ENCODE measurements at places on chromosomes 7 and 10. TPM values are rescaled to one million over a fixed set of nuclear protein-coding genes. Genes with fewer than 3 reads are reported as not detected.

GRCh38 chr7:101717628-101718357 lies 88.7 kb upstream of the MYL10 start:
- H3K4me1 ChIP-seq: no peaks in the 10 kb centered on the region
- H3K36me3 ChIP-seq: no peaks in the 10 kb centered on the region
- DNase-seq: peak; percentile 84
- peak overlapping the region; percentile 20 for H3K27ac ChIP-seq
- H3K4me3 ChIP-seq: no peak overlapping the region

DNA sequence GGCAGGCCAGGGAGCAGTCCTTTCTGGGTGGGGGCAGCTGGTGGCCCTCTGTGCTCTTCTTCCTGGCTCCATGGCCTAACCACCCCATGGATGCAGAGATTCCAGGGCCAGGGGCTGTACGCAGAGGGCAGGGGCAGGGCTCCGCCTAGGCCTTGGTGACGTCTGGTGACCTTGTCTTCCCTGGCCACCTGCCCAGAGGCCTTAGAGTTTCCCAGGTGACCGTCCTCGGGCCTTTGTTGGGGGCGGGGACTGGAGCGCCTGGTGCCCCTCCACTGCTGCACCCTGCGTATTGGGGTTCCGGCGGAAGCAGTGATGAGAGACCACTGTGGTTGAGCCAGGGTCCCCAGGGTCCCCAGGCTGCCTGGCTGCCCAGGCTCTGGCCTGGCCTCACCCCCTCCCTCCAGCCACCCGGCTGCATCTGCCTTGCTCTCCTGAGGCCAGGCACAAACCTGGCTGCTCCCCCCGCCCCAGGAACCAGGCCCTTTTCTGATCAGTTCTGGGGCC lies 10.3 kb downstream of the PWWP2B start:
- peak overlapping the region; percentile 83 for H3K27ac ChIP-seq
- H3K4me3 ChIP-seq: no peak overlapping the region
- no peak for DNase-seq
- H3K4me1 ChIP-seq: no peaks in the 10 kb centered on the region
- H3K36me3 ChIP-seq: peaks cover 24% of the 10 kb centered on the region

- no peaks in the 10 kb centered on the region for H3K4me1 ChIP-seq
- no peaks in the 10 kb centered on the region for H3K27me3 ChIP-seq
- no peak overlapping the region for H3K4me3 ChIP-seq
- no peaks in the 10 kb centered on the region for H3K36me3 ChIP-seq
- DNase-seq: no peak
Measured at GRCh38 chr10:34124522-34125035, 690.5 kb downstream of the PARD3 start.

DNA sequence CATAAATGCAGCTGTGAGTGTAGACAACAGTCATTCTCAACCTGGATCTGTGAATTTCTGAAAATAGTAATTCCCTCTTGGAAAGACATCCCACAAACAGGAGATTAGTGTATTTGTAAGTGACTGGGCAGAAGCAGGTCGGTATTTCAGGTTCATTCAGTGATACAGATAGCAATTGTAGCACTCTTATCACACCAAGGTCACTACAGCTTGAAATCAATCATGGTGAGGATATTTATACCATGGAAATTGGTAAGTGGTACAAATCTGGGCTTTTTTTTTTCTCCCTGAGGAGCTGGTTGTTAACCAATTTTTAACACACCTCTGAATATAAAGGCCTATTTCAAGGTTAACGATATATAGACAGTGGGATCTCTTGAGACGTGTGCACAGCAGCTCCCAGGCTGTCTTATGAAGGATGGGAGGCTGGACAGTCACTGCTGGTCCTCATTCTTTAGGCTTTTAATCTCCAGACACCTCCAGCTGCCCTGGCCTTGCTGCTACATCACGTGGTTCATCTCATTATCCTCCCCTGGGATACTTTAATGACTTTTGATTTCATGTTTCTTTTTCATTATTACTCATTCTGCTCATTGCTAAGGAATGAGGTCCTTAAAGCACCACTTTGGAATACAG lies 87.1 kb downstream of the ITGA8 start:
- no peak overlapping the region for H3K27ac ChIP-seq
- no peaks in the 10 kb centered on the region for H3K27me3 ChIP-seq
- no peaks in the 10 kb centered on the region for H3K4me1 ChIP-seq
- H3K4me3 ChIP-seq: no peak overlapping the region
- no peaks in the 10 kb centered on the region for H3K36me3 ChIP-seq

DNA sequence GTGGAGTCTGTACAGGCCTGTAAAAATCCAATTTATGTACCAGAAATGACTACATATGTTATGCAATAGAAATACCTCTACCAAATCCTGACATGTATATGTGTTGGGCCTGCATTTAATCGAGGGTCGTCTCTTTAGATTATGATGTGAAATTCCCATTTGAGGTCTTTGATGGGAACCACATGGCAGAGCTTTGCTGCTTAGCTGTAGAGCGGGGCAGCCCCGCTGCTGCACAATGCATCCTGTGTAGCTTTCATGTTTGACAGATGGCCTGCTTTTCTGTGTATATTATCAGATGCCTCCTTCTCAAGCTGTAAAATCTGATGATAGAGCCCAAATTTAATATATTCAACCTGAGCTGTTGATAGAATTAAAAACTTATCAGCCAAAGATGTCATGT lies 65.8 kb downstream of the RAB18 start:
- H3K36me3 ChIP-seq: no peaks in the 10 kb centered on the region
- no peak overlapping the region for H3K27ac ChIP-seq

DNA sequence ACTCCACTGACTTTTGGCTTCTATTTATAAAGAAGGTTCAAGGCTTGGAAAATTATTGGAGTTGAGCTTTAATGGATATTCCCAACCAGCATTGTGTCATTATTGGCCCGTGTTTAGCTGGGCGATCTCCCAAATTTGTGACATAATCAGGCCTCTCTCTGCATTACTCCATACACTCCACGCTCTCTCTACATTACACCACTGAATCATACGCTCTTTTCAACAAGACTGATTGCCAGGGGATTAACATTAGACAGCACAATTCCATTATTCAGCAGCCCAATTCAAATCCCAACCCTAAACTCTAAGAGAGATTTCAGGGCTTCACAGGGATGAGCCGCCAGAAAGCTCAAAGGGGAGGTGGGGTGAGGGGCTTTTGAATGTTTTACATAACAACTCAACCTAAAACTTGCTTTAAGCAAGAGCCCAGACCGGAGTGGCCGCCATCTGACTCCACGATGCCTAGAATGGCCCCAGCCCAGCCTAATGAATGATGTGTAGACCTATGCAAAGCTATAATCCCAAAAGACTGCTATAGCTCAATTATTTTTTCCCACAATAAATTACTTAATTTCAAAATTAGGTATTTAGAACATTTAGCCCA lies 61.8 kb downstream of the FGFR2 start:
- H3K4me3 ChIP-seq: no peak overlapping the region
- H3K27me3 ChIP-seq: no peaks in the 10 kb centered on the region
- H3K36me3 ChIP-seq: peaks cover 15% of the 10 kb centered on the region
- peak overlapping the region; percentile 48 for H3K27ac ChIP-seq
- no peak for DNase-seq
- H3K4me1 ChIP-seq: no peaks in the 10 kb centered on the region

DNA sequence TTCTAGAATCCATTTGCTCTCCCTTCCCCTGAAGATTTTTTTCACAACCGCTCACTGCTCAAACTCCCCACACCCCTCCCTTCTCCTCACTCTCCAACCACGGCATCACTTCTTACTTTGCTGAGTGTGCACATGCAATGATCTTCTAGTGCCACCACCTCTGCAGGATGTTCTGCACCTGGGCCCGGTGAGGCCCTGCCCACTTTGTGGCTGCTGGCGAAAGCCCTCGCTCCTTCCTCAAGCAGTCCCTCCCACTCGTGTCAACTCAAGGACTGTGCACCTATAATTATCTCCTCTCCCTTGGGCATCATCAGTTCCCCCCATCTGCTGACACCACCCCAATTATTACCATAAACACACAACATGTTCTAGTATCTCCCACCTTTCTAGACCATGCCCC lies 91.0 kb upstream of the LANCL2 start:
- H3K4me3 ChIP-seq: no peak overlapping the region
- no peaks in the 10 kb centered on the region for H3K36me3 ChIP-seq
- no peak for DNase-seq
- H3K4me1 ChIP-seq: no peaks in the 10 kb centered on the region

- H3K27ac ChIP-seq: no peak overlapping the region
- H3K4me3 ChIP-seq: no peak overlapping the region
- H3K36me3 ChIP-seq: no peaks in the 10 kb centered on the region
- no peak for DNase-seq
- no peaks in the 10 kb centered on the region for H3K27me3 ChIP-seq
Measured at GRCh38 chr10:78771808-78772455, 296.8 kb upstream of the ZMIZ1 start.

DNA sequence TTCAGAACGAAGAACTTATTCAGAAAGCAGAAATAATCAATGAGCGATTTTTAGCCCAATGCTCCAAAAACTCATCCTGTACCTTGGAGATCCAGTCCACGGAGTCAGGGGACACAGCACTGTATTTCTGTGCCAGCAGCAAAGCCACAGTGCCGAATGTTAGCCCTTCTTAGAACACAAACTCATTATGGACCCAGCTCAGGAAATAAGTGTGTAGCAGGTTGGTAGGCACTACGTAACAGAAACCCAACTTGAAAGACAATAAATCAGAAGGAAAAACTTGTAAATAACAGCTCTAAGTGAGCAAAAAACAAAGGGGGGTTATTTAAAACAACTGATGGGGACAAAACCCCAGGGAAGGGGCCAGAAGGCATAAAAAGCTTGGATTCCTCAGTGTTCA lies 112.0 kb upstream of the PRSS1 start:
- H3K27me3 ChIP-seq: no peaks in the 10 kb centered on the region
- H3K36me3 ChIP-seq: no peaks in the 10 kb centered on the region
- H3K4me1 ChIP-seq: no peaks in the 10 kb centered on the region
- no peak overlapping the region for H3K4me3 ChIP-seq
- H3K27ac ChIP-seq: no peak overlapping the region
- DNase-seq: no peak

DNA sequence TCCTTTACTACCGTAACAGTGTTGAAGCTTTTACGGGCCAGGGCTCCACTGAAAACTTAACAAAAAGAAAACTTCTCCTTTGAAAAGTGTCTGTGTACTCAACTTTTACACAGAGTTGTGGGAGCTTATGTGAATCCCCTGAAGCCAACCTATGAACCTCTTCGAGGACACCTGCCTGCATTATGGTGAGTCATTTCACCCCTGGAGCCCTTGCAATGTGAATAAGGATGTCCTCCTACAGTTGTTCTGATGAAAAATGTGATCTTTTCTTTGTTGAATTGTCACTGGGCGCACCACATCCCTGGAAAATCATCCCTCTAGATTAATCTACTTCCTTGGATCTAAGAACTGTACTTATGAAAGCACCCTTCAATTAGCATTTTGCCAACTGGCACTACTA lies 93.2 kb downstream of the SORCS1 start:
- no peaks in the 10 kb centered on the region for H3K36me3 ChIP-seq
- peaks cover 18% of the 10 kb centered on the region for H3K4me1 ChIP-seq
- no peak for DNase-seq
- H3K27ac ChIP-seq: no peak overlapping the region
- no peak overlapping the region for H3K4me3 ChIP-seq

DNA sequence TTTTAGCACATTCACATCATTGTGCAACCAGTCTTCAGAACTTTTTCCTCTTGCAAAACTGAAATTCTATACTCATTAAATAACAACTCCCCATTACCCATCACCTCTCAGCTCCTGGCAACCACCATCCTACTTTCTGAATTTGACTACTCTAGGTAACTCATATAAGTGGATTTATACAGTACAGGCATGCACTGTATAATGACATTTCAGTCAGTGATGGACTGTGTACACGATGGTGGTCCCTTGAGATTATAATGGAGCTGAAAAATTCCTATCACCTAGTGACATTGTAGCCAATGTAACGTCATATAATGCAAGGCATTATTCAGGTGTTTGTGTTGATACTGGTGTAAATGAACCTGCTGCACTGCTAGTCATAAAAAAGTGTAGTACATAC lies 60.1 kb downstream of the BTRC start:
- no peaks in the 10 kb centered on the region for H3K27me3 ChIP-seq
- H3K27ac ChIP-seq: no peak overlapping the region
- H3K4me1 ChIP-seq: no peaks in the 10 kb centered on the region
- H3K36me3 ChIP-seq: no peaks in the 10 kb centered on the region
- H3K4me3 ChIP-seq: no peak overlapping the region
- no peak for DNase-seq

DNA sequence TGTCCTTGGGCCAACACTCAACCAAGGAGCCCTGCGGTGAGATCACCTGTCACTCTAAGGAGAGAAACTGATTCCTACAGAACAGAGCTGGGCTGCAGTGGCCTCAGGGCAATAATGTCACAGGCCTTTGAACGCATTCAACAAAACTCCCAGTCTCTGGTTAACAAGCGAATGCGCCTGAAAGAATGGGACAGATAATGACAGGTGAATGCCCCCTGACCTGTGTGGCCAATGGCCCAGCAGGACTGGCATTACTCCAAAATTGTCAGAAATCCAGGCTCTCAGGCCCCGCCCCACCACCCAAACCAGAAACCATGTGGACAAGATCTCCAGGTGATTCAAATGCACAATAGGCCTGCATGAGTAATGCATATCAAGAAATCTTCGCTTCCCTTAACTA lies 277.7 kb upstream of the KLF6 start:
- H3K27ac ChIP-seq: peak overlapping the region; percentile 83
- no peaks in the 10 kb centered on the region for H3K27me3 ChIP-seq
- H3K4me3 ChIP-seq: no peak overlapping the region
- no peak for DNase-seq
- H3K36me3 ChIP-seq: no peaks in the 10 kb centered on the region
- peaks cover 42% of the 10 kb centered on the region for H3K4me1 ChIP-seq

- H3K4me3 ChIP-seq: no peak overlapping the region
- no peak for DNase-seq
- no peaks in the 10 kb centered on the region for H3K36me3 ChIP-seq
- no peaks in the 10 kb centered on the region for H3K4me1 ChIP-seq
Measured at GRCh38 chr7:152551304-152552036, 115.7 kb upstream of the KMT2C start.

DNA sequence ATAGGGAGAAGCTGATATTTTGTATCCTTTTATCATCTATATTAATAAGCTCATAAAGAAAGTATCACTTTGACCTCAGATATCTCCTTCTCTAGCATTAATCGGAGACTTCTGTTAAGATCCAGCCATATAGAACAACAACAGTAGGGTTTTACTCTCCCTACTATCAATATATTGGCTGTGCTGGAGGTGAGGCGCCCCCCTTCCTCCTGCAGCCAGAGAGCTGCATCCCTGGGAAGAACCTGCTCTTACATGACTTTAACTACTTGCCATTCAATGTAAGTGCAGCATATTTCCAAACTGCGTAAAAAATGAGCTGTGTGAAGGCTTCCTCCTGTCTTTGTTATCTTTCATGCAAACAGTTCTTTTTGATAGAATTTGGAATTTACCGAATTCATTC lies 247.8 kb downstream of the SDK1 start:
- H3K4me3 ChIP-seq: no peak overlapping the region
- H3K4me1 ChIP-seq: no peaks in the 10 kb centered on the region
- no peak for DNase-seq
- no peaks in the 10 kb centered on the region for H3K36me3 ChIP-seq
- H3K27me3 ChIP-seq: no peaks in the 10 kb centered on the region
- no peak overlapping the region for H3K27ac ChIP-seq

- no peaks in the 10 kb centered on the region for H3K27me3 ChIP-seq
- DNase-seq: no peak
- no peaks in the 10 kb centered on the region for H3K36me3 ChIP-seq
- H3K4me3 ChIP-seq: no peak overlapping the region
Measured at GRCh38 chr10:89281606-89282395, 20.0 kb upstream of the IFIT2 start.

SEMA3C gene
- 298 TPM for total RNA-seq

CALML5 gene
- total RNA-seq: not detected

AKR1C3 gene
- total RNA-seq: 16.8 TPM

INSYN2A gene
- total RNA-seq: 2.2 TPM

LRGUK gene
- total RNA-seq: 0.71 TPM

FKBP9 gene
- total RNA-seq: 79.6 TPM

NACAD gene
- total RNA-seq: 3.2 TPM

Data from sigmoid colon (tissue), 7 donors.